Skeletal muscle cell (primary cell): ENCODE measurements at places on chromosomes 1 and 21.
A peak's percentile ranks its signal among the peaks of the same experiment; 100 is the strongest.

DNA sequence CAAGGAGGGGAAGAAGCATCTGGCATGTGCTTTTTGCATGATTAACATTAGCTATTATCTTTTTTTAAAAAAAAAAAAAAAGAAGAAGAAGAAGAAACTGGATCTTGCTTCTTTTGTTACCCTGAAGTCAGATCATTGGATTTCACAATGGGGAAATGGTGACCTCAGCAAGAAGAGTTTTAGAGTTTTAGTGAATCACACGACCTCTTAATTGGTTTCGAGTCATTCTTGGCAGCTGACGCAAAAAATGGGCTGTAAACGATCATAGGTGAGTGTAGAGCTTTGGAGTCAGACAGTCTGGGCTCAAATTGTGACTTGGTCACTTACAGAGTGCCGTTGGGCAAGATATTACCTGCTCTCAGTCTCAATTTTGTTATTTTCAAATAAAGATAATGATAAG, 33.3 kb upstream of the PGBD5 start:
- peak; percentile 79 for DNase-seq

DNA sequence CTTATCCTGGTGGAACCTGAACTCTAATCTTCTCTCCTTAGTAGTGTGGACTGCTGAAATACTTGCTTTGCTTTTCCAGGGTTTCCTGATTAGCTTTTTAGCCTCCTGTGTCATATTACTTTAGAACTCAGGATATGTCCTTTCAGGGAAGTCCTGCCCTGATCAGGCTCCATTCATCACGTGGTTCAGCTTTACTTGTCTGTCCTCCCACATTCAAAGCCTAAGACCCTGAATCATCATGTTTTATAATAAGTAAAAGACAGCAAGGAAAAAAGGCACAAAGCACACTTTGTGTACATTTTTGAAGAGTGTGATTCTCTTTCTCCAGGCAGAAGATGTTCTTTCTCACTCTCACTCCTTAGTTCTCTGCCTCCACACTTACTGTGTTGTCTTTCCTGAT, 70.6 kb downstream of the PATJ start:
- DNase-seq, result no peak

GRCh38 chr1:75394386-75395139, 216.4 kb downstream of the SLC44A5 start:
- no peak for DNase-seq

DNA sequence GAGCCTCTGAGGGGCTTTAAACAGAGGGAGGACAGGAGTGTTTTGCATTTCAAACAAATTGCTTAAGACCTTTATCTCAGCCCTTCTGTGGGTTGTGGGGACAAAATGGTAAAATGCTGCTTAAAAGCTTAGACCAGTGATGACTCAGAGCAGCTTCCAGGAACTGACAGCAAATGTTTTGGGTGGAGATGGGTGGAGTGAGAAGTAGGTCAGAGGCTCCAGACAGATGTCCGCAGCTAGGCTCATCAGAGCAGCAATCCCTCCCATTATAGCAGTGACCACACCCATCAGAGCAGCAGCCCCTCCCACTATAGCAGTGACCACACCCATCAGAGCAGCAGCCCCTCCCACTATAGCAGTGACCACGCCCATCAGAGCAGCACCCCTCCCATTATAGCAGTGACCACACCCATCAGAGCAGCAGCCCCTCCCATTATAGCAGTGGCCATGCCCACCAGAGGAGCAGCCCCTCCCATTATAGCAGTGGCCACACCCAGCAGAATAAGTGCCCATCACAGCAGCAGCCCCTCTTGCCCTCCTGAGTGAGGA, 532.2 kb downstream of the MATN1 start:
- peak; percentile 2 for DNase-seq

DNA sequence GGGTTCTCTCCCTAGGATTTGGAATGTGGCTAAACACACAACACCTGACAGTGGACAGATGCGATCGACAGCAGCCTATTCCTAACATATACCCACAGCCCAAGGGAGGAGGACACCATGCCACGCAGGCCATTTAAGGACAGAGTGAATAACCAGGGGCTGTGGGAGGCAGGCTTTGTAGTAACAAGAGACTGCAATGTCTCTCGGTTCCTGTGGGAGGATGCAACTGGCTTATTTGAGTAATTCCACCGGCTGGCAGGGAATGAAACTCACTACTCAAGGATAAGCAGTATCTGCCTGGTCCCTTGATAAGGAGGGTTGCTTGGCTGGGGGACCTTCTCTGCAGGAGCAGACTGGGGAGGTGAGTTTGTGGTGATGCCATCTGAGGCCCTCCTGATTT, 109.6 kb downstream of the PCP4 start:
- DNase-seq, result no peak

DNA sequence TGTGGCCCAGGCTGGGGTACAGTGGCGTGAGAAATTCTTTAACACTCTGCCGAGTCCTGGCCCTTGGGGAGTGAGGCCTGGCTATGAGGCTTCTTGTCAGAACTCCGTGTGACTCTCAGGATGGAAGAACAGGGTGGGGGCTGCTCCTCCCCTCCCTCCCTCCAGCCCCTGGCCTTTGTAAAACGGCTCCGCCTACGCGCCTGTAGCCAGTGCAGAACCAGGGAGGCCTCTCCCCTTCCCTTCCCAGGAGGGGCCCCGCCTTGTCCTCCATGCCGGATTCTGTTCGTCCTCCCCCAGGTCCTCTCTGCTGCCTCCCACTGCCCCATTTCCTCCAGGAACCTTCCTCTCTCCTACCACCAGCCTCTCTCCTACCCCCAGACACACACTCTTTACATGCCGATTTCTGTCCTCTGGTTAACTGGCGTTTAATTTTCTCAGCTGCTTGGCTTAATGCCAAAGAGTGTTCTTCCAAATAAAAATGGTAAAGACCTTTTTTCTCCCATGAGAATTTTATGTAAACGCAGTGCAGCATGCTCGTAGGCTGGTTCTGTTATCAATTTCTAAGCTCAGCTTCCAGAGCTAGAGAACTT, 21.0 kb downstream of the PDE9A start:
- DNase-seq, result peak; percentile 21

DNA sequence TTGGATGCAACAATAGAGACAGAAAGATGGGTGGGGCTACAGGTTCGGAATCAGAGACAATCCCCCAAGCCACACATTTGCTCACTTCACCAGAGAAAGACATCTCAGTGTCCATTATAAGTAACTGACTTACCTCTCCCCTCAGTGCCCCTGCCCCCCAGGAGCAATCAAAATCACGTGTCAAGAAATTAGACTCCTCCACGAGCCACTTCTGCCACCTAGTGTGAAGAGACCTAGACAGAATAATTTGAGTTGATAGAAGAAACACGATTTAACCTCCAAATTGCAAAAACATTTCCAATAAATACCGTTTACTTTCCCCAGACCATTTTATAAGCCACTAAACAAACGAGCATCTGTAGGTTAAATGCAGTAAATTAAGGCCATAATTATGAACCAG, 123.2 kb downstream of the SLC30A10 start:
- no peak for DNase-seq

DNA sequence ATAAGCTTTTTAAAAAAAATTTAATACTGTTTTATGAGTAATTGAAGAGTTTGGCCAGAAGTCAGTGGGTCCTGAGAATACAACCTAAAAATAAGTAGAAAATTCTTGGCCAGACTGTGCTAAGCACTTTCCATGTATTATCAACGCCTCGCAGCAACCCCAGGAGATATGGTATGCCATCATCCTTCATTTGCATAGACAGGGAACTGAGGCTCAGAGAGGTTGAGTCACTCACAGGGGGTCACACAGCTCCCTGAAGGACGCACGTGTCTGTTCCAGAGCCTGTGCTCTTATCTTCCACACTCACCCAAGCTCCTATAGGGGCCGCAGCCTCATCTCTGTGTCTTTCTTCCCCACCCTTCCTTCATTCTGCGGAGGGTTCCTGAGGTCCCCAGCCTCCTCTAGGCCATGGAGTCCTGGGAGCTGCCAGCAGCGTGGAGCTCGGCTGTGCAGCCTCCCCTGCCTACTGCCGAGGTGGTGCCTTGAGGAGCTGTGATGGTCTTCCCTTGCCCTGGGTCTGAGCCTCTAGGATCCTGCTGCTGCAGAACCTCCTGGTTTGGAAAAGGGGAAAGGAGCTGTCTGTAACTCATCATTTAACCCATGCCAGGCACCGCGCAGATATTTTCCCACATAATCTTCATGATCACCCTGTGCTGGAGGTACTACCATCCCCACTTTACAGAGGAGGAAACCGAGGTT, 30.3 kb upstream of the ECE1 start:
- DNase-seq, result no peak

GRCh38 chr1:95041491-95042165, 31.1 kb downstream of the ALG14 start:
- DNase-seq, result peak; percentile 70

DNA sequence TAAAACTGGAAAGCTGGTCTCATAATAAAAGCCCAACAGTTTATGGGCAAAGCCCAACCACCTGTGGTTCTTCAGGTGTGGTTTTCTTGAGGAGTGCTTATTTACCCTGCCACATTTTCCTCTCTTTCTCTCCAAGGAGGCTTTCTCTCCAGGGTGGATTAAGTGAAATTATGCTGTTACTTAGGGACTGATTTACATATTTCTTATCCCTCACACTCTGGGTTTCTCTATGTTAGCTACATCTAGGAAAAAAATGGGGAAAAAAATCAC, 4.8 kb downstream of the TBX19 start:
- DNase-seq, result no peak

DNA sequence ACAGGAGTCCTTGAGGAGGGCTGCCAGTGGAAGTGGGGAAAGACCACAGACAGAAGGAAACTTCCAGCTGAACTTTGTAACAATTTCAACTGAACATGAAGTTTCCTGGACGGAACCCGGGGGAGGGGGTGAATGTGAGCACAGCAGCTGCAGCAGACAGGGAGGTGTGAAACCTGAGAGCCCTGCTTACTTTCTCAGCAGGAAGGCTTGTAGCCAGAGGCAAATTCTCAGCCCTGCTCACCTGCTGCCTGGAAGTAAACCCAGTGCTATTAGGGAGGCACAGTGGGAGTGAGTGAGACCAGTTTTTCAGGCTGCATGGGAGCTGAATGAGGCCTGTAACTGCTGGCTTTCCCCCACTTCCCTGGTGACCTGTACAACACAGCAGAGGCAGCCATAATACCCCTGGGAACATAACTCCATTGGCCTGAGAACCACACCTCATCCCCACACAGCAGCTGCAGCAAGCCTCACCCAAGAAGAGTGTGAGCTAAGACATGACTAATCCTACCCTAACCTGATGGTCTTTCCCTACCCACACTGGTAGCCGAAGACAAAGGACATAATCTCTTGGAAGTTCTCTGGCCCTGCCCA, 9.6 kb upstream of the SPRR2F start:
- no peak for DNase-seq

- peak; percentile 27 for DNase-seq
Measured at GRCh38 chr1:48200166-48200900, 22.2 kb upstream of the SLC5A9 start.

DNA sequence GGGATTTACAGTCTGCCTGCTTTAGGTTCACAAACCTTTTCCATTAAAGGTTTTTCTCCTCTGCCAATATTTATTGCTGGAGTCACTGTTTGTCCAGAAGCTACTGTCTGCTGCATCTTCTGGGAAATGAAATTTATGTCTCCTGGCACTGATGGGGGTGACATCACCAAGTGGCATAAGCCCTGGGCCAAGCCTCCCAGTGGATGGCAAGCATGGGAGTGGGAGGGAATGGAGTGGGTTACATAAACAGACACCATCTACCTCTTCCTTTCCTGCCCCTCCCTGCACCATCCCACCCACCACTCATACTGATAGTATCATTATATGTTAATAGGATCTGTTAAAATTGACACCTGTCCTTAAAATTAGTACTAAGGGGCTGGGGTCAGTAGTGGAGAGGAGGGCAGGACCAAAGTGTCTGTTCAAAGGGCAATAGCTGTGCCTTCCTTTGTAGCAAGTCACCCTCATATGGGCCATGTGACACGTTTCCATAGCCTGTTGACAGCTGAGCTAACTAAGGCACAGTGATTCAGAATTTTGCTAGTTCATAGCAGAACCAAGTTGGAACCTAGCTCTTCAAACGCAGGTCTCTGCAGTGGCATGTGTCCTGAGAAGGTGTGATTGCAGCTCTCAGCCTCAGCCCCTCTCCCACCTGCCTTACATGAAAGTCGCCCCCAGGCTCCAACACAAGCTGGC, 71.0 kb downstream of the MAB21L3 start:
- DNase-seq, result no peak

DNA sequence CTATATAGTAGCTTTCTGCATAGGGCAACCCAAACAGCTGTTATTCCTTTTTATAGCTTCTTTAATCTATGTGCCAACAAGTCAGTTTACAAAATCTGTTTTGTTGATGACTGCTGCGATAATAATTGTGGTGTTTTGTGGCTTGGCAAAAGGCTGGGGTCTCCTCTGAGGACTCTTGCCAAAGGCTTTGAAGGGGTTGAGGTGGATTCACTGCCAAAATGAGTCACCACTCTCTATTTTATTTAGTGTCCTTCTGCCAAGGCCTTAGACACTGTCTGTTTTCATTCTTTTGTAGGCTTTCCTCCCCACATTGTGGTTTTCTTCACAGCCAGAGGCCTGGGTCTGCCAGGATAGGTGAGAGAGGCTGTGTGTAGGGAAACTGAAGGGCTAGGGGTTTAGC, 161.8 kb downstream of the NFIA start:
- DNase-seq, result peak; percentile 83

DNA sequence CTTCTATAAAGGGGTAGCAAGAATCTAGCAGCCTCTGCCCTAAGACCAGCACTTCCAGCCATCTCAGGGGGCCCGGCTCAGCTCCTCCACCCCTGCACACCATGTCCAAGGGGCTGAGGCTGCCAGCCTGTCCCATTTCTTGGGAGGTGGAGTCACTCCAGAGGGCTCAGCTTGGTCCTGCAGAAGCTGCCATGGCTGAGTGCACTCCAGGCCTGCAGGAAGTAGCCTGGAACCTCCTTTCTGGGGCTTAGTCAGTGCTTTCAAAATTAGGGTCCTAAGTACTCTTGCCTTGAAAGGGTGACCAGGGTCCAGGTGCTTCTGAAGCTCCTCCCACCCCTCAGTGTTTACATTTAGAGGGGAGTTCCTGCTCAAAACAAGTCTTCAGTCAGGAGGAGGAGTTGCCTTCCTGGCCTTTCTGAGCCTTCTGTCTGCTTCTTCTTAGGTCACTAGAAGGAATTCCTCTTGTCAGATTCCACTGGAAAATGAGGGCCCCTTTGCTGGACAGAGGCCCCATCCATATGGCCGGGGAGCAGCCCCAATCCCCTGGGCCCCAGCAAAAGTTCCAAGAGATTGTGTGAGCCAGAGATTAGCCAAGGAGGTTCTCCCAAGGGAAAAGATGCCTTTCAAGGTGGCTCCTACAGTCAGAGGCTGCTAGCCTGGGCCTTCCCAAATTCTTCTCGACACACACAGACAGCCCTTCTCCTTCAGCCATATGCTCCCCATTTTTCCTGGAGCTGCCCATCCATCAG, 128.1 kb upstream of the VAMP3 start:
- DNase-seq, result no peak

GRCh38 chr1:169809370-169810095, 14.8 kb upstream of the METTL18 start:
- DNase-seq, result no peak

DNA sequence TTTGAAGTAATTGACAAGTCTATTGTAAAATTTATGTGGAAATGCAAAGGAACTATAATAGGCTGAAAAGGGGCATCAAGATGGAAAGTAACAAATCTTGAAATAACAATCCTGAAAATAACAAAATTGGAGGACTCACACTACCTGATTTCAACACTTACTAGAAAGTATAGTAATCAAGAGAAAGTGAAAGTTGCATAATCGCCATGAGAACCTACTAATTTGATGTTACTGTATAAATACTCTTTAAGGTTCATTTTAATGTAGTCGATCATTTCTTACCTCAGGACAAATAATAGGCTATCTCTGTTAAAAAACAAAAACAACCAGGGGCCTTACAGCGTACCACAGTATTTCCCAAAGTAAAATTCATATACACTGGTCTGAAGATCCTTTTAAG, 71.7 kb downstream of the EDEM3 start:
- DNase-seq, result no peak

- no peak for DNase-seq
Measured at GRCh38 chr1:47795102-47795501, 202.1 kb downstream of the TRABD2B start.
